ENCODE measurements at places on chromosomes 5 and 9.

DNA sequence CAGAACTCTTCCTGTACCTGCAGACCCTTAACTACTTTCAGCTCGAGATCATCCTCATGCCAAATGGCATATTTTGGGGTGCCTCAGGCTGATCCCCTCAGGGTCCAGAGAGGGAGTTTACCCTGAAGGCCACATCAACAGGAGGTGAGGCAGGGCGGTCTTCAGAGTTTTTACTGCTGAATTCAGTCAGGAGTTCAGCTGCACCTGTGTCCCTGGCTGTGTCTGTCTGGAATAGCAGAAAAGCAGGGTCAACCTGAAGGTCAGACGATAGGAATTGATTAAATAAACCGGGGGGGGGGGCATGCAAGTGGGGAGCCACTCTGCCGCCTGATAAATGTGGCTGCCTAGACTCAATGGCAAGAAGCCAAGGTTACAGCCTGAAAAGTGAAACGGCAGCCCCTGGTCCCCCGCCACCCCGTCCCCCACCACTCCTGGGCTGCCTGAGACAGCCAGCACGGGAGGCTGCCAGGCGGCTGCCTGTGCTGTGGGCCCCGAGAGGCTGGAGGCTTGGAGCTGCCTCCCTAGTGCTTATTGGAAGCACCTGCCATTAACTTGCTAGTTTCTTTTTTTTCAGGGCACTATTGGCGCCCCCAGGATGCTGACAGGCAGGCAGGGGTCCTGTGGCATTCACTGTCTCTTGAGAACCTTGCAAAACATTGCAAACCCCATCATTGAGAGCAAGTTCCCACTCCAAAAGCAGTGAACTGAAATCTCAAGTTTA lies 182.7 kb upstream of the PPP1R26 start:
- no peak for DNase-seq

DNA sequence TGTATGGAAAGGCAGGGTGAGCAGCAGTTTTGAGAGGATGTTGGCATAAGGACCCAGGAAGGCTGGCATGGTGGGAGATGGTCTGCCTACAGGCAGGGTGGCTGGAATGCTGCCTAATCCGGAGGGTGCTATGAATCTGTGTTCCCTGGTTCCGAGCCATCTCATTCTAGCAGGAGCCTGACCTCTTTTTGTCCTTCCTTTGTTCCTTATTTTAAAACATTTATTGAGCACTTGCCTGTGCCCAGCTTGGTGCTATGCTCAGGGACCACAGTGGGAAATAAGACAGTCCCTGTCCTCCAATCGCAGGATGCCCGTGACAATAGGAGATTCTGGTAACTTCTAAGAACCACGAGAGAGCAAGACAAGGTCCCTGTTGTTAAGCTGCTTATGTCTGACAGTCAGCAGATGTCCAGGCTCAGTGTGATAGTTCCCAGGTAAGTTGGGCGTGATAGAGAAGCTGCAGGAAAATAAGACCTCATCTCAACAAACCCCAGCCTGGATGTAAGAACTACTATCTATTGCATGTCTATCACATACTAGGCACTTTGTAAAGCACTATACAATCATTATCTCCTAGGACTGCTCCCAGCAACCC lies 9.1 kb upstream of the ZBTB34 start:
- DNase-seq = no peak

DNA sequence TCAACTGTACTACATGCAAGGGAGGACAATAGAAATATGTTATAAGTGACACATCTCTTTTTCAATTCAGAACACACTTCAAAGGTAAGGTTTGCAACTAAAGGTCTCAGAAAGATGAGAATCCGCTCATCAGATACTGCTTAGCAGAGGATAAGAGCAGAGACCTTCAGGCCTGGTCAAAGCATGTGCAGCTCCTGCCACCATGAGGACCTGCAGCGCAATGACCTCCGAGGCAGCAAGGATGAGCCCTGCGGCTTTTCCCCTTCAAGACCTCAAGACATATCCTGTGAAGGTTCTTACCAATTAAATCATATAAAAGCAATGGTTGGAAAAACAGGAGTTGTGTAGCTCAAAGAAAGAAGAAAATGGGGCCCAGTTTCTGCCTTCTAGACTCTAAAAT lies 135.8 kb downstream of the TRIM36 start:
- DNase-seq = no peak

DNA sequence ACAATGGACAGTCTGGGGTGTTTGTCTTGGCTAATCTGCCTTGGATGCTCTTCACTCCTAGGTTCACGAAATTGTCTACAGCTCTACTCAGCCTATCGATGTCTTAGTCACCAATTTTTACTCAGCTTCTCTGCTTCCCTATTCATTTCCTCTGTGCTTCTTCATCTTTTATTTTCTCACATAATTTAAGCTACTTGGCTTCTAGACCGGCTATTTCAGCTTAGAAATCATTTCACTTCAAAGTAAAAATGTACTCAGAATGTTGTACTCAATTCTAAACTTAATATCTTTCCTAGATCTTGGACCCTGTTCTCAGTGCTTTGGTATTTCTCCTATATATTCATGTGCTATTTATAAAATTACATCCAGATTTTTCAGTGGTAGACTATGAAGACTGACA lies 430.0 kb upstream of the FTMT start:
- no peak for DNase-seq

GRCh38 chr9:136947955-136948510 lies 3.0 kb downstream of the C8G start:
- DNase-seq = no peak

GRCh38 chr9:84235511-84235910 lies 105.0 kb downstream of the SLC28A3 start:
- DNase-seq = no peak

GRCh38 chr9:117400171-117400570 lies 14.7 kb downstream of the ASTN2 start:
- DNase-seq = no peak

DNA sequence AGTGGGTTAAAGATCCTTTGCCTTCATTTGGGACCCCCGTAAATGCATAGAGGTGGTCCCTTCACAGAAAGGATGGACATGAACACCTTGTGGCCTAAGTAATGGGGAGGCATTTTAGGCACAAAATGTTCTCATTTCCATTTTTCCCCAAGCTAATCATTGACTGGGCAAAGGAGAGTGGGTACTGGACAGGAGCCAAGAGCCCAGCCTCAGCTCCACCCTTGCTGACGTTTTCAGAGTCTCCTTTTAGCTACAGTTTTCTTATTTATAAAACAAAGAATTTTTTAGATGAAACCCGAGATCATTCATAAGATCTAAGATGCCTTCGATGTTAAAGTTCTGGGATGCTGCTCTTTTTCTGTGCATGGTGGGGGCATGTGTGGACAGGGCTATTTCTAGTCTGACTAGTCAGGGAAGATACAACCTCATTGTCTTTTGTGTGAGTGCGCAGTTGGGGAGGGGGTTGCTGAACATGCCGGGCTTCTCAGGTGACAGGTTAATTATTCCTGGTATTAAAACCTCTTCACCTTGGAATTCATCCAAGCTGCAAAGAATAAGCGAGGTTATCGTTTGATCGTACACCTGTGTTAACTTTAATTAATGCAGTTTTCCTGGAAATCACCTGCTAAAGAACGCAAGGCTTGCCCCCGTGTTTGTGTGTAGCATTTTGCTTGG lies 48.4 kb downstream of the ADAMTS16 start:
- no peak for DNase-seq

- DNase-seq = no peak
These were observed 21.1 kb upstream of the ZNF622 start for GRCh38 chr5:16486711-16487111.

DNA sequence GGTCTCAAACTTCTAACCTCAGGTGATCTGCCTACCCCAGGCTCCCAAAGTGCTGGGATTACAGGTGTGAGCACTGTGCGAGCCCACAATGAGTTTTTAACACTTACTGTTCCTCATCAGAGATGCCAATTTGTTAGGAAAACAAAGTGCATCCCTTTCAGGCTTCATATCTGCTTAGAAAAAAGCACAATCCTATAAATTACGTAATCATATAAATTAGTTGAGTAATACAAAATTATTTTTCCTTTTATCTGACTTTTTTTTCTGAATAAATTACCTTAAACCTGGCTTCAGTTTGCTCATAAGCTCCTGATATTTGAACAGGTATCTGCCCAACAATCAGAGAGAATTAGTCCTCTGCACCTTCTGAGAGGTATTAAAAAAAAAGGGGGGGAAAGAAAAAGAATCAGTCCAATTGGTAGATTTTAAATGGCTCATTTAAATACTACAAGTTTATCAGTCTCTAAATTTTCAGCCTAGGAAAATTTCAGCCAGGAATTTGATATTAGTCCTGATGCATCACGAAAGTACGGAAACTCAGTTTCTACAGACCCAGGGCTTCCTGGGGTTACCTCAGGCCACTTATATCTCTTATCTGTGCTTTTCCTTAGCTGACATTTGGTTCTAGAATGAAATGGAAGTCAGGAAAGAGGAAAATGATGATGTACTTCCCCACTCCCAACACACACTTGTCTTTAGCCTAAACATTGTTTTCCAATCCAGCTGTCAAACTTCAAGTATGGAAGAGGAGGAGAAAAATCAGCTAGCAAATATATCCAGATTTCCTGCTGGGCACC lies 26.8 kb downstream of the ITGA1 start:
- DNase-seq = no peak

GRCh38 chr5:124370601-124371000 lies 375.8 kb downstream of the ZNF608 start:
- no peak for DNase-seq

- no peak for DNase-seq
These were observed 58.2 kb downstream of the RICTOR start for GRCh38 chr5:39015743-39016586.

DNA sequence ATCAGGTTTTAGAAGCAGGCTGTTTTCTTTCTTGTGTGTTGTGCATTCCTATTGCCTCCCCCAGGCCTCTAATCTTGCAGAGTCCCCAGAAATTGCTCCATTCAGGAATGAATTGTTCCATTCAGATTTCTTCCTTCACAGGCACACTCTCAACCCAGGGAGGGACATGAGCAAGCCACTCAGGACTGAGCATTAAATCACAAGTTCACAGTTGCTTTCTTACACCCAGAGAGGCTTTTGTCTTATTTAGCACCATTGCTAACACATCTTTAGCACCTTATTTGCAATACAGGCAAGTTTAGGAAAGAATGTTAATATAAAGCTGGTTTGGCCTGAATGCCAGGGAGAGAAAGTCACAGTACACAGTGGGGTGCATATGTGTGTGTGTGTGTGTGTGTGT lies 221.4 kb downstream of the RAB3C start:
- no peak for DNase-seq

GRCh38 chr9:123167474-123167873 lies 100.9 kb downstream of the STRBP start:
- no peak for DNase-seq

DNA sequence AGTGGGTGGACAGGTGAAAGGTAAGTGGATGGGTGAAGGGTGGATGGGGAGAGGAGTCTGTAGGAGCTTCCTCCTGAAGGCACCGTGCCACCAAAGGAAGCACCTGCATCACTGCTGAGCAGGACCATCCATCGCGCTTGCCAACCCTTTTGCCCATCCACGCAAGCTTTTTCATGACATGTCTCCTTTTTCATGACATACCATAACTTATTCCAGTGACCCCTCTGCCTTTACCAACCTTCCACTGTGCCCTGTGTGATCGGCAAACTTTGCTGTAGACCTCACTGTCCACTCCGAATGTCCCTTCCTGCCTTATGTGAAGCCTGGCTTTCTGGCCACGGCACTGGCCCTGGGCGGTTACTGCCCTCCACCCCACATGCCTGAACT lies 13.4 kb downstream of the FLT4 start:
- DNase-seq = no peak

GRCh38 chr5:15547261-15547839 lies 47.4 kb downstream of the FBXL7 start:
- DNase-seq = no peak

- no peak for DNase-seq
These were observed 80.3 kb upstream of the SEMA6A start for GRCh38 chr5:116654925-116655324.

GRCh38 chr5:65103756-65104440 lies 335.2 kb downstream of the CWC27 start:
- DNase-seq = no peak

DNA sequence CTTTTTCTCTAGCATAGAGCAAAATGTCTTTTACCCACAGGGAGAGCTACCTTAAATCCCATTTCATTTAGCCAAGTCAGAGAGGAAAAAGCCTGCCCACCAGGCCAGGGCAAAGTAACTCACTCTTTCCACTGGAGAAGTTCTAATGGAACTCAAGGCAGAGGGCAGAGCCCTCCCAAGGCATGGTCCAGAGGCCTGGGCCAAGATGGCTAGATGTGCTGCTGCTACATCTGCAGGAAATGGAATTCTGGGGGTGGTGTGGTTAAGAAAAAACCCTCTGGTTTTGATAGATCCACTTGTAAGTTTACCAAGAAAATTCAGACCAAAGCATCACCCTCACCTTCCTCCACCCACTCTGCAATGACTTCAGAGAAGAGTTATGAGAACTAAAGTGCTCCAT lies 37.3 kb downstream of the CSF2 start:
- no peak for DNase-seq

DNA sequence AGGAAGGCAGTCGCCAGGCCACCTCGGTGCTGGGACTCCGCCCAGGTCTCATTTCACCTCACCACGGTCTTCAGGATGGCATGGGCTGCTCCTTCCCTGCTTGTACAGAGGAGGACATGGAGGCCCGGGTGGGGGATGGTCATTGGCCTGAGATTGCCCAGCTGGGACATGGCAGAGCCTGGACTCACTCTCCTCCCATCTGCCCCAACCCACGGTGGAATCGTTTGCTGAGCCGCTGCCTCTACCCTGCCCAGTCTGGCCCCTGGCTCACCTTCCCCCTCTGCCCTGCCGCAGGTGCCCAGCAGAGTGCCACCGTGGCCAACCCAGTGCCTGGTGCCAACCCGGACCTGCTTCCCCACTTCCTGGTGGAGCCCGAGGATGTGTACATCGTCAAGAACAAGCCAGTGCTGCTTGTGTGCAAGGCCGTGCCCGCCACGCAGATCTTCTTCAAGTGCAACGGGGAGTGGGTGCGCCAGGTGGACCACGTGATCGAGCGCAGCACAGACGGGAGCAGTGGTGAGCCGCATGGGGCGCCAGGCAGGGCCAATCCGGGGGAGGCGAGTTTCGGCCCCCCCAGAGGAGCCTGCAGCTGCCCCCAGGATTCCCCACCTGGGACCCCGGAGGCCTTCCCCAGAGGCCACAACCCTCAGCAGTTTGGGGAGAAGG lies 36.7 kb downstream of the HK3 start:
- DNase-seq = no peak

DNA sequence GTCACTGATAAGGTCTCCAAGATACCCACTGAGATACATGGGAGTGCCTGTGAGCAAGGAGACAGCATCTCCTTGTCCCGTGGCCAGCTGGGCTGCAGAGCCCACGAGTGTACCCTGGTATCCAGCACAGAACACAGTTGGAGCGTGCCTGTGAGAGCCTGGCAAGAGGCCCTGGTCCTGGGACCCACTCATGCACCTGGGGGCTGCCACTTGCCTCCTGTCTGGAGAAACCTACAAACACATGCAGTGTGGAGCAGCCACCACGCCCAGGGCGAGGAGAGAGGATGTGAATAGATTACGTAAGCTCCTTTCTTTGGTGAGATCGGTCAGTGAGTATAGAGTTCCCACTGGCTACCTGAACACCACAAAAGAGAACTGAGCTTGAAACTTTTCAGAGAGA lies 88.3 kb downstream of the CTNND2 start:
- no peak for DNase-seq

DNA sequence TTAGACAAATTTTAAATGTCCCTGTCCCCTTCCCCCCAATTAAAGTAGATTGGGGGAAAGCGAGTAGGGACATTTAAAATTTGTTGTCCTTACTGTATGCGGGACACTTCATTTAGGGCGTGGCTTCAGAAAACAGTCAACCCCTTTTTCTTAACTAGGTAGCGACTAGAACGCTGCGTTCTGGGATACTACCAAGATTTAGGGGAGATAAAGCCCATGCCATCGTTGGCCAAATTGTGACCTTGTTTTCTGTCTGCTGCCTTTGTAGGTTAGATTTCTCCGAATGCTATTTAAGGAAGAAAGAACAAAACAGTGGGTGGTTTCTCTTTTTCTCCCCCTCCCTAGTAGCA lies 1.2 kb downstream of the CKS2 start:
- no peak for DNase-seq

Data from right renal cortex interstitium (tissue), 3 donors.